ENCODE measurements at places on chromosomes 7 and 10.

DNA sequence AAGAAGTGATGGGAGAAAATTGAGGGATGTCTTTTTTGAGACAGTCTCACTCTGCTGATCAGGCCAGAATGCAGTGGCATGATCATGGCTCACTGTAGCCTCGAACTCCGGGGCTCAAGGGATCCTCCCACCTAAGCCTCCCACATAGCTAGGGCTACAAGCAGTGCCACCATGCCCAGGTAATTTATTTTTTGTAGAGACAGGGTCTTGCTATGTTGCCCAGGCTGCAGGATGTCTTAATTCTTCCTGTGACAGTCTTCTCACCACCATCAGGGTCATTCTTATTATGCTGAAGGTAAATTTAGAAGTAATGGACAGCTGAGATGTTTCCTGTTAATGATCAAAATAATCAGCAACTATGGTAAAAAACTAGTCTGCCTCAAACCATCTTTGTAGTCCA is 7.1 kb downstream of the DNAJC9 start:
- DNase-seq = no peak

- DNase-seq = peak; percentile 31
Measured at GRCh38 chr7:50069613-50070012, 23.4 kb downstream of the ZPBP start.

DNA sequence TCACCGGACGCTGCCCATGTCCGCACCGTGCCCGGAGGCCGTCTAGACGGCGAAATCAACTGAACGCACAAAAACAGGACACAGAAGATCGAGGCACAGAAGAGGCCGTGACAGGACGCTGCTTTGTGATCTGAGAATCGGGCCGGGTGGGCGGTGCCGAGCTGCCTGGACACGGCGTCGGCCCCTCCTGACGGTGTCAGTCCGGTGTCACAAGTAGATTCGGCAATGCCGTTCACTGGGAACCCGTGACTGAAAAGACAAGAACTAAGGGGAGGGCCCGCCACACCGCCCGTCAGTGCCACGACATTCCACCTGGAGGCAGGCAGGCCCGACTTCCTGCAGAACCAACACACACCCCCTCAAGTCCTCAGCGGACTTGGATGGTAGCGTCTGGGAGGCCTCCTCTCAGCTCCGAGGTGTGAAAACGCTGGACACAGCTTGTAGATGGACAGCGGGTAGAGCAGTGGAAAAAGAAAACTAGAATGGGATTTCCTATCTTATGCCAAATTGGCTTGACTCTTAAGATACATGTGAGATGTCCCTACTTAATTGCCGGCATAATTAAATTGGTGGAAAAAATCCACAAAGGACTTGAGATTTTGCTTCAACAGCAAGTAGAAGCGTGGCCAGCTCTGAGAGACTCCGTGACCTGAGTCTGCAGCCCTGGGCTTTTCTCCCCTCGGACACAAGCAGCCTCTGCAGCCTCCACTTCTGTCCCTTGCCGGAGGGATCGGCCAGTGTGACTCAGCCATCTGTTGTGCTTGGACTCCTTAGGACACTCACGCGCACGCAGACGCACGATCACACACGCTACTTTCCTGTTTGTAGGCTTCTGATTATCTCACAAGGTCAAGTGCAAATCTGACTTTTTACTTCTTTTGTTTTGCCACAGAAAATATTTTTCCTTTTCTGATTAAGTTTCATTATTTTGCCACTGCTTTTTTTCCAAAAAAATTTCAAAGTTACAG is 269.0 kb downstream of the DIP2C start:
- no peak for DNase-seq

- no peak for DNase-seq
Measured at GRCh38 chr10:99329304-99329553, at the start of gene CNNM1. CNNM1 (plus strand) TSS chr10:99329356; CDS start chr10:99329388, 32 bp downstream.

GRCh38 chr7:71733107-71733870 is 601.3 kb downstream of the GALNT17 start:
- peak; percentile 43 for DNase-seq

- no peak for DNase-seq
Measured at GRCh38 chr7:13044309-13044708, 356.9 kb downstream of the ARL4A start.

GRCh38 chr7:95446618-95447017 is 11.8 kb upstream of the PON2 start:
- no peak for DNase-seq

DNA sequence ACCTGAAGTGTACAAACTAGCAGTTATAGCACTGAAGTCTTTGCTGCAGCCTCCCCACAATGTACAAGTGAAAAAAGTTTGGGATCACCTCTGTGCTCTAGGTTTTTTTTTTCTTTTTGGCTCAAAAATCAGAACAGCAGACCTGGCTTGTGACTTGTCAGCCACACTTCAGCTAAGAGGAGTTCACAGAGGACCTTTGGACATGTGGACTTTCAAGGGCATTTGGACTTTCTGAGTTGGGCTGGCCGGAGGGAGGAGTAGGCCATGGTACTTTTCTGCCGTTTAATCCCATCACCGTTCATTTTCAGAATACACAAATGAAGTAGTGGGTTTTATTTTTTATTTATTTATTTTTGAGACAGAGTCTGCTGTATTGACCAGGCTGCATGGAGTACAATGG is 21.9 kb upstream of the ACSL5 start:
- no peak for DNase-seq

DNA sequence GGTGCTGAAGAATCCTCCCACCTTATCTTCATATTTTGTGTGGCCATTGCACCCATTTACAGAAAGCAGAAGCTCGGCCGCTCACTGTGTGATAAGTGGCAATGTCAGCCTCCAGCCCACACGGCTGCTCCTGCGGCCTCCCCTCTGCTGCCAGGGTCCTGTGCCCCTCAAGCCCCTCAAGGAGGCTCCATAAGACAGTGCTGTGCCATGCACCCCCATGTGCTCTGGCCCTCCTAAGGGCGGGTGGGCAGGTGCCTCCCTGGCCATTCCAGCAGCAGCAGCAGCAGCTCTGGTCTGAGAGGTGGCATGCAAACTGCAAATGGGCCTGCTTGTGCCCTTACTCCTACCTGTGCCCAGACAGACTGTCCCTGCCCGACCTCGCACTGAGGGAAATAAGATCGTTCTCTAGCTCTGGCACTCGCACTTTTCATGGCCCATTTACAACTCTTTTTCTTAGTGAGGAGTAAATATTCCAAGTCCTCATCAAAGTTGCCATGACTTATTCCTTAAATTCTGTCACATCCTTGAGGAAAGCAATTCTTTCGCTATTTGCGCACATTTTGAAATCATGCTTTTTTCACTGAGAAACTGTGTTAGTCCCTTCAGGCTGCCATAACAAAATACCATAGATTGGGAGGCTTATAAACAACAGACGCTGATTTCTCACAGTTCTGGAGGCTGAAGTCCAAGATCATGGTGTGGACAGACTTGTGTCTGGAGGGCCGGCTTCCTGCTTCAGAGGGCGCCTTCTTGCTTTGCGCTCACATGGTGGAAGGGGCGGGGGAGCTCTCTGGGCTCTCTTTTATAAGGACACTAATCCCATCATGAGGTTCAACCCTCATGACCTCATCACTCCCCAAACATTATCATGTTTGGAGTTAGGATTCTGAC is 187.8 kb downstream of the COBL start:
- no peak for DNase-seq

DNA sequence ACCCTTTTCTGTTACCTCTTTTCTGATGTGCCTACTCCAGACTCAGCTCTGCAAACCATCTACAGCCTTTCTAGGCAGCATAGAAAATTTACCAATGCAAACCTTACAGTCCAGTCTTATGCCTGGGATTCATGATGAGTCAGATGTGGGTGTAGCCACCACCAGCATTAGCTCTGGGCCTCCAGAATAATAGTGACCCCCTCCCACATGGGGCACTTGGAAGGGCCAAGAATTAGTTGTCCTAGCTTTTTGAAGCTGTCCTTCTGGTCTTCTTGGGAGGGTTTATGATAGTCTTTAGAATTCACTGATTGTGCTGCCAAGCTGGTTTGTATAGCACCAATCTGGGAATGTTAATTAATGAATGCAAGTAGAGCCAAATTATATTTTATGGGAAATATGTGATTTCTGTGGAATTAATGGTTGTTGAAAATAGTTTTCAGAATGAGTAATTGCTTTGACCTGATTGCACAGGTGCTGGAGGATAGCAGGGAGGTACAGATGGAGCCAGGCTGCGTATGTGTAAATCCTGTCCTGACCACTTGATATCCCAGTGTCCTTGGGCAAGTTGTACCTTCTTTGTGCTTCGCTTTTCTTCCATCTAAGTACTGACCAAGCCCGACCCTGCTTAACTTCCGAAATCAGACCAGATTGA is 94.8 kb downstream of the CPED1 start:
- DNase-seq = no peak

GRCh38 chr10:27035163-27035562 is 65.1 kb downstream of the ANKRD26 start:
- DNase-seq = no peak

- no peak for DNase-seq
Measured at GRCh38 chr7:70952311-70952710, 179.6 kb upstream of the GALNT17 start.

DNA sequence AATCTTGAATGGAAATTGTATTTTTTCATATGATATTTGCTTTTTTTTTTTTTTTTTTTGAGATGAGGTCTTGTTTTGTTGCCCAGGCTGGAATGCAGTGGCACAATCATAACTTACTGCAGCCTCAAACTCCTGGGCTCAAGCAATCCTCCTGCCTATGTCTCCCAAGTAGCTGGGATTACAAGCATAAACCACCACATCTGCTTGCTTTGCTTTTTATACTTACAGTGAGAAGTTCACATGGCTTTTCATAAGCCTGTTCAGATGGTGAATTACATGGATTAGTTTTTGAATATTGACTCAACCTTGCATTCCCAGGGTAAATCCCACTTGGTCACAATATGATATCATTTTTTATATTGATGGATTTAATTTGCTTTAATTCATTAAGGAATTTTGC is 22.0 kb downstream of the LRRD1 start:
- DNase-seq = no peak

DNA sequence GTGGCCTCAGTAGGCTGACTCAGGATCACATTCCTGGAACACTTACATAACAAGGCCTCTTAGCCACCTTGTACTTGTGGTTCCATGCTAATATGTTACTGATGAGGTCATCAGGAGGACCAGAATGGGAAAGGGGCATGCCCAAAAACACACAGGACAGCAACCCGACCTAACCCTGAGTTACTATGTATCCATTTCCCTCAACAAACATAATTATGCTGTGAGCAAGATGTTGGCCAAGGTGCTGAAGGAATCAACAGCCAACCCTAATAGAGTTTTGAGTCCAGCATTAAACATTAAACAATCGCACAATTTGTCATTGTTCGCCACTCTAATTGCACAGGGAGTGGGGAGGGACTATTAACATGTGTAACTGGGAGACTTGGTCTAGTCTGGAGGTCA is 129.4 kb downstream of the PLPP4 start:
- DNase-seq = no peak

DNA sequence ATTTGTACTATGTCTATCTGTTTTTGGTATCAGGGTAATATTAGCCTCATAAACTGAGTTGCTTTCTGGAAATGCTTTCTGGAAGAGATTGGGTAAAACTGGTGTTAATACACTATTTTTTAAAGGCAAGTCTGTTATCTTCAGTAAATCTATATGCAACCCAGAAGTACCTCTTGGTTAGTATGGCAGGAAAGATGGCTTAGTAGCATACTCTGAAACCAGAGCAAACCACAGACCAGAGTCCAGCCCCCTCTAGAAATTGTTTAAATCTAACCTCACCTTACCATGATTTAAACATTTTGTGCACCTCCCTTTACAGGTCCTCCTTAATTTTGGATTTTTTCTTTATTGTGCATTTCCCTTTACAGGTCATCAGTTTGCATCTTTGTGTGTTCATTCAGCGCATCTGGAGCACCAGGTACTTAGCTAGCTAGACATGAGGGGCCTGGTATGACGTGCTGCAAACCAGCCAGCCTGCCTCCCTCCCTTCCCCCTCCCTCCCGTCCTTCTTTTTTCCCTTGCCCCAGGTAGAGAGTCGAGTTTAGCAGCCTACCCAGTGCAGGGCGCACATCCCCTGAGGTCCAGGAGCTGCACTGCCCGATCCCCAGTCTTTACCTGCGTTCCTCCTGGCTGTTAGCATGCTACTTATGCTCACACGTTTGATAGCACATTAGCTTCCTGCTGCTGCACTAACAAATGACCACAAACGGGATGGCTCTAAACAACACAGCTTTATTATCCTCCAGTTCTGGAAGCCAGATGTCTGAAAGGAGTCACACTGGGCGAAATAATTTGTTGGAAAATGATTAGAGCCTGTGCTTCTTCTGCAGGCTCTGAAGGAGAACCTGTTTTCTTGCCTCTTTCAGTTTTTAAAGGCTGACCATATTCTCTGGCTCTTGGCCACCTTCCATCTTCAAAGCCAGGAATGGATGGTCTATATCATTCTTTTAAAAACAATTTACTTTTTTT is 299.9 kb upstream of the HABP2 start:
- no peak for DNase-seq

DNA sequence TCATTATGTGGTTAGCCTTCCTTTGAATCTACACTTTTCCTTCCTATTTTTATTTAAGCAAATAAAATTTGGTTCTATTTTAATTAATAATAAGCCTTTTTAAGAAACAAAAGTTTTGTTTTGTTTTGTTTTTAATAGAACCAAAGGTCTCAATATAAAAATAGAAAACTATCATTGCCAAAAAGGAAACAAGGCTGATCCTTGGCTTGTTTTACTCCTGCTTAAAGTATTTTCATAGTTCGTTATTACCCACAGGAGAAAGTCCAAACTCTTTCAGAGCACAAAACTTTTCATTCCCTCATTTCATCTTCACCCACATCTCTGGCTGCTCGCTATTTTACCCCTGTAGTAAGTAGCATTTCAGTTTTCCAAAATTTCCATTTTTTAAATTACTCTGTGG is 374.8 kb downstream of the SEMA3D start:
- DNase-seq = no peak

GRCh38 chr7:54987772-54988171 is 31.0 kb upstream of the EGFR start:
- DNase-seq = no peak

DNA sequence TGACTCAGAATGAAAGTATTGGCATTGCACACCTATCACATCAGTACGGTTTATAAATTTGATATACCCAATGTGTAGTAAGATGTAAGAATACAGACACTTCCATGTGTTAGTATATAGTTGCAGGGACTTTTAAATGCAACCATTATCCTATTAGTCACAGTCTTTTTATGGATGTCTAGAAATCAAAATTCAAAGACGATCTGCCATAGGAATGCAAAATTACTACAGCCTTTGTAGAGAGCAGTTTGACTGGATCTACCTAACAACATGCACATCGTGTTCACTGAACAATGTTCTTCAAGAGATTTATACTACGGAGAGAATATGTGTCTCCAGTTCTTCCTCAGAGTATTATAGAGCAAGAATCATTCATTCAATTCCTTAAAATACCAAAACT is 317.3 kb upstream of the HGF start:
- no peak for DNase-seq

DNA sequence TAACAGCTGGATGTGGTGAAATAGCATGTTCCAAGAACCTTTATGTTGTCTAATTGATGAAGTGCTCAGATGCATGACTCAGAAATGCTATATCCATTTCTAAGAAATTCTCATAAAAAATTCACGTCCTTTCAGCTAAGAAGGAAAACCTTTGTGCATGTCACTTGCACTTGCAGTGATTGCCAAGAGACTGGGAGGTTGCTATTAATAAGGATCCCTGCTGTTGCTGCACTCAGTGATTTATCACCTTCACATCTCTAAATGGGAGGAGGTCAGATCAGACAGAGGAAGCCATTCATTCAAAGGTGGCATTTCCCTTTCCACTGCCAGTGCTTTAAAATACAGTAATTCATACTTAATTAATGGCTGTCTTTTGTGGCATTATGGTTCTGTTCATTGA is 89.5 kb downstream of the THSD7A start:
- no peak for DNase-seq
